Stimulated activated CD4-positive, alpha-beta T cell treated with anti-CD3 and anti-CD28 coated beads, Interleukin-15, amount 100 ng/mL, for 24 hours (primary cell): ENCODE measurements at places on chromosomes 3 and 15.

DNA sequence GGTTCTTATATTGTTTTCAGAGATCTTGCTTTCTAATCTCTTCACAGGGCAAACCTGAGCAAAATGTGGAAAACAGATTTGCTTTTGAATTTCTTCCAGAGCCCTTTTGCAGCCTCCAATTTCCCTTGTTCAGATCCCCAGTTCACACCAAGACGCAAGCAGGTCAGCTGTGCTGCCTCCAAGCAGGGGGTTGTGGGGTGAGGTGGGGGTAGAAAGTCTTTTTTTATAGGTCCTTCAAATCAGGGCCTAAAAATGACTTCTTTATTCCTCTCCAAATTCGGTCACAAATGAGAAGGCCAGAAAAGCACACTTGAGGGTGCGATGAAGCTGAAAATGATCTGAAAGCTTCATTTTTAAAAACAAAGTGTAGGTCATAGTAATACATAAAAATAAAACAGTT, 26.3 kb upstream of the AVEN start:
- no peak for DNase-seq

- DNase-seq = no peak
These were observed 35.6 kb downstream of the RTP4 start for GRCh38 chr3:187403768-187404288.

DNA sequence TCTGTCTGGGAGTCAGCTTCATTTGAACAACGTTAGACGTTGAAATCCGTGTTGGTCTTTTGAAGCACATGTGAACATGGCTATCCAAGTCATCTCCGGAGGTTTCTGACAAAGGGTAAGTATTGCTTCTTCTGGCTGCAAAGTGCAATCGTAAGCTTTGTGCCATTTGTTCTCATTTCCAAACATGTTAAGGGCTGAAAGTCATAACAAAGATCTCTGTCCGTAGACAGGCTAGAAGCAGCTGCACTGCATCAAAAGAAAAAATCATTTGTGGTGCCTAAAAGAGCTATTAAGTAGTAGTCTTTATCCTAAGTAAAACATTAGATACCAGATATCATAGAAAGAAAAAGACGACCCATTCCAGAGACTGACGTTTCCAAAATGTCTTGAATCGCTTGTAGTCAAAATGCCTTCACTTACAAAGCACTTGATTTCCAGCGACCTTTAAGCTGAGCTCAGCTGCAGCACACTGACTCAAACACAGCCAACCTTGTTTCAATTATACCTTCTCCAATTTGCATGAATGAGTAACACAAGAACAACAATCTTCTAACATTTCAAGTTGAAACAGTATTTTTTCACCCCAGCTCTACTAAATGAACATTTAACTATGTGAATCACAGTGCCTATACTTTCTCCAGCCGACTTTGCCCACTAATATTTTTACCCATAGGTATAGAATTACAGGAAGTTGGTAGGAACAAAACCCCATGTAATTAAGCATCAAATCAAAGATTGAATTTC, 76.6 kb downstream of the NEDD4 start:
- DNase-seq = no peak

DNA sequence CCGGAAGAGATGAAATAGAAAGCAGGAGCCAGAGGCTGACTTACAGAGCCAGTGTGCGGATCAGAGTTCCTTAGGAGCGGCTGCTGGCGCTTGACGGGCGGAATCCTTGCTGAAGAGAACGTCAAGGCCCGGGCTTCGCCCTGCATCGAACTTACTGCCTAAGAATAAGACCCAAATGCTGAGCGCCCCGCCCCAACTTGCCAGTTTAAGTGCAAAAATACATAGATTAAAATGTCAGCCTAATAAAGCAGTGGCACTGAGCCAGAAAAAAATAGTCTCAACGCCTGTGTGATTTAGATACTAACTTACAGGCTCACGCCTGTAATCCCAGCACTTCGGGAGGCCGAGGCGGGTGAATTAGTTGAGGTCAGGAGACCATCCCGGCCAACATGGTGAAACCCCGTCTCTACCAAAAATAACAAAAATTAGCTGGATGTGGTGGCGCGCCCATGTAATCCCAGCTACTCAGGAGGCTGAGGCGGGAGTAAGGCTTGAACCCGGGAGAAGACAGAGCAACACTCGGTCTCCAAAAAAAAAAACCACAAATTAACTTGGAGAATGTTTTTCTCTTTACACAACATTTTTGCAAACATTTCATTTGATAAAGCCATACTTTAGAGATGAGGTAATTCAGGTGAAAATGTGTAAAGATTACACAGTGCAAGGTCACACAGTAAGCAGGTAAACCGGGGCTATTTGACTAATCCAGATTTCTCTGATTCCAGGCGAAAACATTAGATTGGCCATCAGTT, 1.2 kb upstream of the UBP1 start:
- no peak for DNase-seq

GRCh38 chr15:96064351-96064756, 266.1 kb upstream of the NR2F2 start:
- DNase-seq = no peak

DNA sequence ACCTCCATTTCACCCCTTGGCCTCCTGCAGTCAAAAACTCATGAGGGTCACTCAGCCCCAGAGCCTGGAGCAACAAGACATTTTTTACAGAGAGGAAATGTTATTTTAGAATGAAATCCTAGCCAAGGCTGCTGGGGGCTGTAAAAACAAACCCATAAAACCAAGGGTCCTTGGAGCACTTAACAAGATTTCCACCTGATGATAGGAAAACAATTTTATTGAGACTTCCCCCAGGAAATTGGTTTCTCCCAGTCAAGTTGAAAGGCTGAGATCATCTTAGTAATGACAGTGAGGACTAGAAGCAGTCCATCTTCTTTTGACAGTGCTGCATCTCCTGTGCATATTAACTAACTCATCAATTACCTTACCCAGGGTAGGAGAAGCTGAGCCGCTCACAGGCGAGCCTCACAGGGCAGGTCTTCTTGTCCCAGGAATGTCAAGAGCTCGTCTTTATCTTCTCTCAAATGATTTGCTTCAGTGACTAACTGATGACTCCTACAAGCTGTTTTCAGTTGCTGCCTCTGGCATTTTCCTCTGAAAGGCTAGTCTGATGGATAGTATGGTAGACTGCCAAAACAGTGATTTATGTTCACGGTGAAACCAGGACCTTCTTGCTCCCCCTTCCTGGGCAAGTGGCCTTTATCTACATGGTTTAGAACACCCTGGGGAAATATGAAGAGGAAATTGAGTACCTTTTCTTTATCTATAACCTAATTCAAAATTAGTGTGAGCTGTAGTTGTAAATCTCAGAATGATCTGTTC, 34.6 kb upstream of the AEN start:
- DNase-seq = no peak

DNA sequence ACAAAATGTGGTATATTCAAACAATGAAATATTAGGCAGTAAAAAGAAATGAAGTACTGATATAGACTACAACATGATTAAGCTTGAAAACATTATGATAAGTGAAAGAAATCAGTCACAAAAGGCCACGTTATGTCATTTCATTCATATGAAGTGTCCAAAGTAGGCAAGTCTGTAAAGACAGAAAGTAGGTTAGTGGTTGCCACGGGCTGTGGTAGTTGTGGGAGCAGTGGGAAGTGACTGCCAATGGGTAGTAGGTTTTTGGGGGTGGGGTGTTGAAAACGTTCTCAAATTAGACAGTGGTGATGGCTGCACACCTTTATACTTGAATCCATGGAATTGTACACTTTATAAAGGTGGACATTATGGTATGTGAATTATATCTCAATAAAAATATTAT, 12.1 kb downstream of the GALNT15 start:
- no peak for DNase-seq

DNA sequence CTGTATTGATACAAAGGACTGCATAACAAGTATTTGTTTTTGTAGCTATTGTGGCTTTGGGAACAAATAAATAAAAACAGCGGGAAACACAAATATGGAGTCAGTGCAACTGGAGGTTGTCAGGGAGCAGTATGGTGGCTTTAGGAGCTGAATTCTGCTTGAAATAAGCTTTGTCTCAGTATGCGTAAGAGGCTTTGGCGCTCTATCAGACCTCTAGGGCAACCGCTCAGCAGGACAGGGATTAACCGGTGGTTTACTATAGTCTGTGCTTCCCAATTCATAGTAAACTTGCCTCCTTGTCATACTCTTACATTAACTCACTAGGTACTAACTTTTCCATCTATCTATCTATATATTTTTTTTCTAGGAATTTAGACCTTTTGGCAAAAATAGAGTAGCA, 104.6 kb downstream of the ZIC1 start:
- DNase-seq = no peak

GRCh38 chr3:186664506-186664905, 1.3 kb upstream of the HRG start:
- DNase-seq = no peak

DNA sequence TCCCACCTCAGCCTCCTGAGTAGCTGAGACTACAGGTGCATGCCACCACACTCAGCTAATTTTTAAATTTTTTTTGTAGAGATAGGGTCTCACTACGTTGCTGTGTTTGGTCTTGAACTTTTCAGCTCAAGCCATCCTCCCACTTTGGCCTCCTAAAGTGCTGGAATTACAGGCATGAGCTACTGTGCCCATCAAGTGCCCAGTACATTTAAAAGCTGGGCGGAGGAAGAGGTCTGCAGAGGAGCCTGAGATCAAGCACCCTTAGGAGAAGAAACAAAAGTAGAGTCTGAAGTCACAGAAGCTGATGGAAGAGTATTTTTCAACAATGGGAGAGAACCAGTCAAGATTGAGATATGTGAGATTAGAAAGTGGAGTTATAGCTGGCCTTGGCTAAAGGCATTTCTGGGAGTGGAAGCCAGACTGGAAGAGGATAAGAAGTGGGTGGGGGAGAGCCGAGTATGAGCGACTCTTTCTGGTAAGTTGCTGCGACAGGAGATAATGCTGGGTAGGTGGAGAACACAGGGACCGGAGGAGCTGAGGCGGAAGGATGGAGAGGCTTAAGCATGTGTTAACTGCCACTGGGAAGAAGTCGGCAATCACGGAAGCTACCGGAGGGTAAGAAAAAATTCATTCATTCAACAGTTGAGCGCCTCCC, 782 bp upstream of the IREB2 start:
- no peak for DNase-seq

GRCh38 chr3:71302604-71303003, 280.9 kb downstream of the FOXP1 start:
- DNase-seq = no peak

GRCh38 chr3:128435058-128435457, 31.6 kb downstream of the DNAJB8 start:
- DNase-seq = no peak

DNA sequence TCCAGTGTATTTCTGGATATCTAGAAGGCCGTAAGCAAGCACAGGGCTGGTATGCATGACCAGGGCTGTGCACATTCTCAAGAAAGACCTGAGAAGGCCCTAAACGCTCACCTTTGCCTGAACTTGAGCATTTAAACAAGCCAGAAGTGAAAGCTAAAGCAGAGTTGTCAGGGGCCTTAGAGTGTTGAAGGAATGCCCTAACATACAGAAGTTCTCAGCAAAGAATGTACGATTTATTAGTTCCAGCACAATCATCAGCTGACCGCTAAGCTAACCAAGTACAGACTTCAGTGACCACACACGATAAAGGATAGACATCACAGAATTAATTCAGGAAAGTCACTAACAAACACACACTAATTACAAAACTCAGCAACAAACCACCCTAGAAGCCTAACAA, 8.7 kb downstream of the HLTF start:
- no peak for DNase-seq
